Smooth muscle cell of bladder (primary cell): ENCODE measurements at places on chromosomes 2 and 18. TPM values are rescaled to one million over a fixed set of nuclear protein-coding genes. Genes with fewer than 3 reads are reported as not detected.

The PJVK gene
- 1.8 and 2.1 TPM in 2 replicates for total RNA-seq

The ZC3H6 gene
- 3.1 and 3.4 TPM in 2 replicates for total RNA-seq

The GULP1 gene
- total RNA-seq, result 70.3 and 82.1 TPM in 2 replicates

The MOGAT1 gene
- total RNA-seq, result not detected in 2 replicates

The CSRNP3 gene
- total RNA-seq, result 0.57 and 0.74 TPM in 2 replicates

The CIDEA gene
- 0.09 TPM in 1 of 2 replicates, not detected in the other for total RNA-seq

The PRKAG3 gene
- total RNA-seq, result not detected in 2 replicates

The HK2 gene
- total RNA-seq, result 86.0 and 91.0 TPM in 2 replicates

The SLC40A1 gene
- 28.0 and 103 TPM in 2 replicates for total RNA-seq

The ASXL3 gene
- 0.43 and 0.46 TPM in 2 replicates for total RNA-seq

The RTP5 gene
- total RNA-seq, result not detected in 2 replicates

The EVA1A gene
- total RNA-seq, result 13.2 and 13.4 TPM in 2 replicates

The ALPP gene
- total RNA-seq, result not detected in 2 replicates

The PSMG2 gene
- total RNA-seq, result 65.2 and 87.3 TPM in 2 replicates

The ZNF638 gene
- total RNA-seq, result 98.2 and 118 TPM in 2 replicates

The SRD5A2 gene
- not detected in 2 replicates for total RNA-seq

The TUBA4B gene
- not detected in 2 replicates for total RNA-seq

The CXCR1 gene
- not detected in 2 replicates for total RNA-seq

The NEURL3 gene
- not detected in 2 replicates for total RNA-seq

The CFC1 gene
- not detected in 2 replicates for total RNA-seq

The DNAH7 gene
- total RNA-seq, result 0.28 and 0.55 TPM in 2 replicates

The TCF7L1 gene
- total RNA-seq, result 1.00 and 1.0 TPM in 2 replicates

The ZSCAN30 gene
- total RNA-seq, result 14.5 and 15.1 TPM in 2 replicates

The WBP1 gene
- total RNA-seq, result 57.7 and 70.0 TPM in 2 replicates

The MC2R gene
- total RNA-seq, result not detected in 2 replicates

The EPG5 gene
- 18.3 and 28.3 TPM in 2 replicates for total RNA-seq

The AKAIN1 gene
- not detected in 2 replicates for total RNA-seq

The IL1A gene
- 2.3 and 7.5 TPM in 2 replicates for total RNA-seq

The AGBL5 gene
- total RNA-seq, result 20.9 and 25.4 TPM in 2 replicates

The NAT8 gene
- total RNA-seq, result not detected in 2 replicates

The COL4A3 gene
- total RNA-seq, result under 0.01 and 0.18 TPM in 2 replicates

The RELCH gene
- total RNA-seq, result 22.8 and 24.9 TPM in 2 replicates

The ITGAV gene
- 258 and 264 TPM in 2 replicates for total RNA-seq

The PRSS56 gene
- not detected in 2 replicates for total RNA-seq

The GAREM1 gene
- total RNA-seq, result 4.1 and 4.3 TPM in 2 replicates

The FBXO48 gene
- total RNA-seq, result 0.28 TPM in 2 replicates

The UGT1A8 gene
- total RNA-seq, result 0.37 and 0.71 TPM in 2 replicates

The ZNF397 gene
- total RNA-seq, result 14.1 and 16.9 TPM in 2 replicates

The GPAT2 gene
- total RNA-seq, result 2.3 and 3.1 TPM in 2 replicates

The SERPINB4 gene
- 0.14 and 0.46 TPM in 2 replicates for total RNA-seq

The MERTK gene
- total RNA-seq, result 0.14 and 0.28 TPM in 2 replicates

The ADAM17 gene
- 54.3 and 58.5 TPM in 2 replicates for total RNA-seq

The KIF1A gene
- not detected in 2 replicates for total RNA-seq

The RGPD8 gene
- 9.2 and 11.1 TPM in 2 replicates for total RNA-seq

The MARS2 gene
- 1.8 and 2.3 TPM in 2 replicates for total RNA-seq

The LONRF2 gene
- total RNA-seq, result 0.28 TPM in 2 replicates

The EGR4 gene
- not detected in 2 replicates for total RNA-seq

The DPYSL5 gene
- not detected in 2 replicates for total RNA-seq

The SIX3 gene
- total RNA-seq, result not detected in 2 replicates

The DSC1 gene
- total RNA-seq, result not detected in 2 replicates

The ITPRIPL1 gene
- total RNA-seq, result 0.43 and 0.74 TPM in 2 replicates

The PXDN gene
- 254 and 356 TPM in 2 replicates for total RNA-seq

The SCYGR4 gene
- 0.09 TPM in 1 of 2 replicates, not detected in the other for total RNA-seq

The OSBPL1A gene
- 43.5 and 45.5 TPM in 2 replicates for total RNA-seq

The EFEMP1 gene
- 624 and 1,445 TPM in 2 replicates for total RNA-seq

The OR6B2 gene
- not detected in 2 replicates for total RNA-seq
